ENCODE measurements at places on chromosomes 4 and X.

GRCh38 chr4:77342170-77342810, 185.3 kb downstream of the CCNG2 start:
- DNase-seq: no peak

DNA sequence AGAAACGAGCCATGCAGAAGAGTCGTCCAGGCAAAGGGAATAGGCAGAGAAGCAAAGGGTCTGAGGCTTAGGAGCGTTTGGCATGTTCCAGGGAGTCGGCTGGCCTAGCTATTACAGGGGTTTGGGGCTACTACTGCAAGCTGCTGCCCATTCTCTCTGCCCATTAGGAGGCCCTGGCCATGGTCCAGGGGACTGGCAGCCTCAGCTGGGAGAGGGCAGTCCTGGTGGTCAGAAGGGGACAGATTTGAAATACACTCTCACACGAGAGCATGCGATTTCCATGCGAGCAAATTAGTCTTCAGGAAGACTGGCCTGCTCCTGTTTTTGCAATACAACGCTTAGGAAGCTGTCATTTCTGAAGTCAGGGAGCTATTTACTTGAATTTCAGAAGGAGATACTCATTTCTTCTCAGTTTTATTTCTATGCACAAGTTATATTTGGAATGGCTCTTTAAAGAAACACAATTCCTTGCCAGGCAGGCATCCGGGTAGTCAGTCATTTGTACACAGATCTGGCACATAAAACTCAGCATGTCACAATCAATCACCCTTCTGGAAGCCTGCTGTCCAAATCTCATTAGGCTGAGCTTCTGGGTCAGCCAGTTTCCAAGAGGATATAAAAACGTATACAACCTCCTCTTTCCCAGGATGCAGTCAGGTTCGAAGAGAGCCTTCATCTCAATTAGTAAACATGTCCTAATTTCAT, 27.0 kb downstream of the PROM1 start:
- DNase-seq: peak; percentile 27

GRCh38 chr4:5752376-5753184, 41.6 kb downstream of the EVC start:
- DNase-seq: no peak

DNA sequence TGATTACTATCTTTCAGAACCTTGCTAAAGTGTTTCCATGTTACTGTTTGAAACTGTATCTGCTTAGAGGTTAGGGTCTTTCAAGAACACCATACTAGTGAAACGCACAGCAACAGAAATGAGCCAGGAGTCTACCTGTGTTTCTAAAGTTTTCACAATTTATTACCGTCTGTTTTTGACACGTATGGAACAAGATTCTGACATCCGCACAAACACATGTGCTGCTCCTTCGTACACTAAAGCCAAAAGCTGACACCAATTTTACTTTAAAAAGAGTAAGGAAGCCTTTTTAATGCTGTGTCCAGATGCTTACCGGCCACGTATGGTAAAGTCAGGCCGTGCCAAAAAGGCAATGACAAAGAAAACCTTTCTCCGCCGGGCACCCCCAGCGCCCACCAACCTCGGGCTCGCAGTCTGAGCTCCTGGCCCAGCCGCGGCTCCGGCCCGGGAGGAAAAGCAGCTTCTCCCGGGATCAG, 532 bp downstream of the RPS4X start:
- DNase-seq: no peak

GRCh38 chrX:38857736-38858523, 56.7 kb downstream of the MID1IP1 start:
- DNase-seq: no peak

- peak; percentile 48 for DNase-seq
Measured at GRCh38 chrX:149570668-149571067, 16.6 kb downstream of the MAGEA9B start.

- no peak for DNase-seq
Measured at GRCh38 chr4:78131403-78131802, 74.3 kb downstream of the FRAS1 start.

GRCh38 chr4:81546777-81547176, 75.1 kb upstream of the RASGEF1B start:
- DNase-seq: no peak

Measured in HEK293T (cell line).